ENCODE measurements at places on chromosomes 4 and X.
A peak's percentile ranks its signal among the peaks of the same experiment; 100 is the strongest.

GRCh38 chr4:88697141-88697540 is 488 bp downstream of the NAP1L5 start:
- no peak for DNase-seq

DNA sequence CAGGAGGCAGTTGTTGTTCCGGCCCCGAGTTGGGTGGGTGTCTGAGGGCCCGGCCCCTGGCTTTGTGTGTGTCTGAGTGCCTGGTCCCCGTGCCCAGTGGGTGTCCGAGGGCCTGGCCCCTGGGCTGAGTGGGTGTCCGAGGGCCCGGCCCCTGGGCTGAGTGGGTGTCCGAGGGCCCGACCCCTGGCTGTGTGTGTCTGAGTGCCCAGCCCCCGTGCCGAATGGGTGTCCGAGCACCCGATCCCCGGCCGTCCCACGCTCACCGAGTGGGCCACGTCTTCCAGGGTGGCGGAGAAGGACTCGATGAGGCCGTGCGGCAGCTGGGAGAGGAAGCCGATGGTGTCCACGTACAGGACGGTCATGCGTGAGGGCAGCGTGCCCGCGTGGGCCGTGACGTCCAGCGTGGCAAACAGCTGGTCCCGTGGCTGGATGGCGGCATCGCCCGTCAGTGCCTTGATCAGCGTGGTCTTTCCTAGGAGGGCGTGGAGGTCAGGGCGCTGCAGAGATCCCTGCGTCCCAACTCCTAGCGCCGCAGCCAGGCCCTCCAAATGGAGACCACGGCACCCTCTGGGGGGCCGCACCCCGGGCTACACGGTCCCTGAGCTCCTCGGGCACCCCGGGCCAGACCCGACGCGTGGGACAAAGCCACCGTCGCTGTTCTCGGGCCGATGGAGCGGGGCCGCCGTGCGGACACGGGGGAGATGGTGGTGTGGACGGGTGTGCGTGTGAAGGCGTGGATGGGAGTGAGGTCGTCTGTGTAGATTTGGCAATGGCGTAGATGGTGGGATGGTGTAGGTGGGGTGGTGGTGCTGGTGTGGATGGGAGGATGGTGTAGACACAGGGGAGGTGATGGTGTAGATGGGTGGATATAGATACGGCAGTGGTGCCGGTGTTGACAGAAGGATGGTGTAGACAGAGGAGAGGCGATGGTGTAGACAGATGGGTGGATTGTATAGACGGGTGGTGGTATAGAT is 7.2 kb downstream of the GTPBP6 start:
- DNase-seq, result no peak

DNA sequence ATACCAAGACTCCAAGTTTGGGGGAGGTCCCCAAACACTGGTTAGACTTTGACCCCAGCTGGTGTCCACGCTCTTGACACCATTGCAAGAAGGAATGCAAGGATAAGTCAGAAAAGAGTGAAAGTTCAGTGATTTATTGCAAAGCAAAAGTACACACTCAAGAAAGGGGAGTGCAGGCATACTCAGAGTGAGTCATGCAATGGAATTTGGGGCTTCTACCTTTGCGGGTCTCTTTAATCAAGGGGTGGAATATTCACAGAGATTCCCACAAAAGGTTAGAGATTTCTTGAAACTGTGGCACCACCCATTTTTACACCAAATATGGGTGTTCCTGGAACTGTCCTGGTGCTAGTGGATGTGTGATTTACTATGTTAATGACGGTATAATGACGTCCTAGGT is 5.2 kb upstream of the SMIM10L2A start:
- DNase-seq, result no peak

DNA sequence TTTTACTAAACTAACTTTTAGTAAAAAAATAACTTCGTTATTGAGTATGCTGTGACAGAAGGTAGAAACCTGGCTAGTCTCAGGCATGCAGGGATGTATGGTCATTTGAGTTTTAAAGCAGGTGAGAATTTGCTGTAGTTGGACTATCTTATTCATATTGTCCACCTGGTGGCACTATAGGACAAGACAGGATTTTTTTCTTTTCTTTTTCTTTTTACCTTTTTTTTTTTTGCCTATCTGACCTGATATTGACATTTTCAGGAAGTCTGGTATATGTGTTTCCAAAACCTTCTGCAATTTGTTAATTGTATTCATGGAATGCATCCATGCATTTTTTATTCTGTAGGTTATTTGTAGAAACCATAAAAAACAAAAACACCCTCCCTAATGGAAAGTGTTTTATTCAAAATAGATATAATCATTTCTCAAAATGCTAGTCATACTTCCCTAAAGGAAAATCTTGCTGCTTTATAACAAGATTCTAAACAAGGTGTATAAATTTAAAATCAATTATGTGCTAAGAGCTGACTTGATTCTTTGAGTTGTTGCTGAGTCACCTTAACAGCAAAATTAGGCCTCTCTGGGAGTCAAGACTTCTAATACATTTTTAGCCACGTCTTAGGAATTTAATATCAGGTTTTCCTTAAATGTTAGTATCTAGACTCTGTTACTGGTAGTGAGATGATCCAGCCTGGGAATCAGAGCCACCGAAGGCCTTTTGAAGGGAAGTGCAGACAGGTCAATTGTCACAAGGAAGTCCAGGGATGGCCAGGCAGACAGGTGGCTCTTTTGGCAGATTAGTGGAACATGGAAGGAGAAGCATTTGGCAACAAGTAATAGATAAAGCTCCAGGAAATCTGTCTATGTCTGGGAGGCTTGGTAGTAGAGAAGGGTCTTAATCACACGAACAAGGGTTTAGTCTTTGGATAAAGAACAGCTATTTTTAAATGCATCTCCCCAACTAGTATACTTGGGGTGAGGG is 201.3 kb upstream of the GNPDA2 start:
- no peak for DNase-seq

- no peak for DNase-seq
Observed at GRCh38 chrX:2434270-2435163, 66.3 kb downstream of the DHRSX start.

DNA sequence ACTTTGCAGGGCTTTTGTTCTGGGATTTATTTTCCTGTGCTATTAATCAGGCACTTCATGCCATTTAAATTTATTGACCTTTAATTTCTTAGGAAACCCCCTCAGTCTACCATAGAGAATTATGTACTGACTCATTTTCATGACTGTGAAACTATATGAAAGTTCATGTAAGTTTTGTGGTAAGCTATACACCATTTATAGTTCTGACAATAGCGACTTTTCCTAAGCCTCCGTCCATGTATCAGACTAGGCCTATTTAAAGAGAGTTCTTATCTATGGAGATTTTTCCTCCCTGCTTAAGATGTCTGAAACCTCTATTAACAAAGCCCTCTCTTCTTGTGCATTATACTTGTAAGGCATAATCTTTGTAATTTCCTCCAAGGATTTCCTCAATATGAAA is 111.6 kb downstream of the AFF2 start:
- DNase-seq, result no peak

DNA sequence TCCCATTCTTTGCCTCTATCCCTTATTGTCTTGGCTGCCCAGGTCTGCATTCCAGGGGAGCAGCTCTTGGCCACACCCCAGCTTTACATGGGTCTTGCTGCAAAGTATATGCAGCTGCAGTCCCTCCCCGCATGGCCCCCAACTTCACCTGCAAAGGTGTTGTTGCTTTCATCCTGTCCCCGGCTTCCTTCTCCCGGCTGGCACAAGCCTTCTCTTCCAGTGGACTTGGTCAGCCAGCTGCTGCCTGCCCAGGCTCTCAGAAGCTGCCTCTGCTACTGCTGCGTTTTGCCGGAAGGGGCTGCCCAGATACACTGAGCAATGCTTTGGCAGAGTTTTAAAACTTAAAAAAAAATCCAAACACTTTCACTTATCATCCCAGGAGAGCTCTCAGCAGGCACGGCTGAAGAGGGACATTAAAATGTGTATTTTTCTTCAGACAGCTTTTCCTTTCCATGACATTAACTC is 121.2 kb upstream of the PDLIM3 start:
- no peak for DNase-seq

DNA sequence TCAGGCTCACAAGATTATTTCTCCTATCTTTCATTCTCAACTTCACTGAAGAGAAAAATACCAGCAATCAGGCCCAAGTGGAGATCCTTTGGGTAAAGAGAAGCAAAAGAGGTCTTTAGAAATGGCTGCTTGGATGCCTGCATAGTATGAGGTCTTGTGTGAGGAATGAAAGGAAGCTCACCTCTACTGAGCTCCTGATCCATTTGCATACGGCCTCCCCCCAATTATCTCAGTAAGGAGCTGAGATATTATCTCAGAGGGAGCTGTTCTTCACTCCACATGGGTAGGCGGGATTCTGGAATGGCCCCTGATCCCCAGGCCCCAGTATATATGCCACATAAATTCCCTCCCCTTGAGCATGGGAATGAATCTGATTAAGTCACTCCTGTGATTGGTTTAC is 75.8 kb downstream of the EVC2 start:
- DNase-seq, result no peak

DNA sequence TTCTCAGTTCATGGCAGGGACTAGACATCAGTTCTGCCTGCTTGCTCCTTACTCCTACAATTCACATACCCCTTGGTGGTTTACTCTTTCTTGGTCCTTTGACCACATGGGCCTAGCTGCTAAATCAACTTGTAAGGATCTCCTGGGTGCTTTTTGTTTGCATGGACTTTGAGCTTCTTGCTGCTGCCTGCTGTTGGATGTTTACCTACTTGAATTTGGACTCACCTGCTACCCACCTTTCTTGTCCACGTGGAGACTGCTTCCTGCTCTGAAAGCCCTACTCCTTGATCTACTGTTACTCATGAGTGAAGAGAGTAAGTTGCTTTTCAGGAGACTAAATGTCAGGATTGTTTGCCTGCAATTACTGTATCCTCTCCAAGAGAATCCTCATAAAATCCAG is 15.2 kb upstream of the ARHGAP24 start:
- DNase-seq, result no peak

DNA sequence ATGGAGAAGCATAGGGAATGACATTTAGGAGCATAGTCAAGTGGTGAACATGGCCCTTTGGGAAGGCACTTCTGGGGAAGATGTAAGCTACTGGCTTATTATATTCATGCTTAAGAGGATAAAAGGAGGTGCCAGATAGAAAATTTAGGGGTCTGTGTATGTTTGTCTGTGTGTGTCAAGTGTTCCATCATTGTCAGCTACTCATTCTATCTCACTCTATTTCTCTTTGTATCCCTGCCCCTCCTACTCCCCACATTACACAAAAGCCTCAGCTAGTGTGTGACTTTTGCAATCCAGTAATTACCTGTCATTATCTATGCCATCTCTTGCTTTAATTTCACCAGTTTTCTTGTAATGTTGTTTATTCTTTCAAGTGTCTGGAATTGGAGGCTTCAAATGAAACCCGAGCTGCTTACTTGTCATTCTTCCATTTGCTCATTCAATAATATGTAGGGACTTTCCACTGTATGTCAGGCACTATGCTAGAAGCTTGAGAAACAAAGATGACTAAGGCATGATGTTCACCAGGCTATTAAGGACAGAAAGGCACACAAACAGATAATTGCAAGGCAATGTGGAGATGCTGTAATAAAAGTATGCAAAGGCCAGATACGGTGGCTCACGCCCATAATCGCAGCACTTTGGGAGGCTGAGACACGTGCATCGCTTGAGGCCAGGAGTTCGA is 229.8 kb upstream of the TEX13C start:
- no peak for DNase-seq

DNA sequence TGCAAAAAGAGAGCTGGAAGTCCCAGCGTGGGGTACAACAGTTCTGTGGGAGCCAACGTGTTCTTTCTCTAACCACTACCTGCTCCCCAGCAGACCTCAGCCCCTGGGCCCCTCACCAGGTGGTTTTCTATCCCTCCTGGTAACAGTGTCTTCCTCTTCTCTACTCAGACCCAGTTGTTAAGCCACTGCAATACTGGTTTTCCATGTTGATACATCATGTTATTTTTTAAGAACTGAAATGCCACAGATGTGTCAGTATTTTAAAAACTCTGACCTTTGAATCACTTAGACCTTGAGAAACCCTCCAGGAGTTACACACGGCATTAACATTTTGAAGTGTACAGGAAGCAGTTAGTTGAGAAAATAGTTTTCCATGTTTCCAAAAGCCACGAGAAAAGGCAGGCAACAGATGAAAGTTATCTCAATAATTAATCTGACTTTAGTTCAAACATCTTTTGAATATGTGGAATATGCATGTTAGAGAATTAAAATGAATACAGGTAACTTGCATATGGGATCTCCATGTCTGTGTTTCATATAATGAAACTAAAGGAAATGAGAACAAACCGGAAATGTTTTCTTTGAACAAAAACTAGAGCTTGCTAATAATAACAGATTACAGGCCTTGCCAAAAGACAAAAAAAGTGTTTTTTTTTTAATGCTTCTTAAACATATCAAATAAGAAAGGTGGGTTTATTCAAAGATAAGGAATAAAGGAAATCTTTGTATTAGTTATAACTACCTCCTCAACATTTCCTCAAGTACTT is 108.8 kb downstream of the ZNF827 start:
- DNase-seq, result peak; percentile 37

- DNase-seq, result no peak
Observed at GRCh38 chr4:103199009-103199408, 866 bp upstream of the CENPE start.

GRCh38 chrX:13293700-13294099 is 26.2 kb downstream of the ATXN3L start:
- DNase-seq, result no peak

DNA sequence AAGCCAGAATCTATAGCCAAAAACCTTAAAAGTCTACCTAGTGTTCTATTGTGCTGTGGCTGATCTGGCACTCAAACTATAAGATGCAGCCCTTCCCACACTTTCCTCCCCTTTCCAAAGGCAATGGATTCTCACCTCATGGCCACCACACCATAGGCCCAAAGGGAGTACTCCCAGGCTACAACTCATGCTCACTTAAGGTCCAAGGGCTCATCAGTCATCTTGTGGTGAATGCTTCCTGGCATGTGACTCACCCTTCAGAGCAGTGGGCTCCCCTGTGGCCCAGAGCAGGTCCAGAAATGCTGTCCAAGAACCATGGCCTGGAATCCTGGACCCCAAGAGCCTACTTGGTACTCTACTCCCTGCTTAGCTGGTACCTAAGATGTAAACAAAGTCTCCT is 181.0 kb downstream of the CHRDL1 start:
- DNase-seq, result no peak

GRCh38 chr4:108834835-108835384 is 72.1 kb upstream of the ETNPPL start:
- no peak for DNase-seq

GRCh38 chrX:79147477-79147876 is 3.0 kb downstream of the GPR174 start:
- no peak for DNase-seq

DNA sequence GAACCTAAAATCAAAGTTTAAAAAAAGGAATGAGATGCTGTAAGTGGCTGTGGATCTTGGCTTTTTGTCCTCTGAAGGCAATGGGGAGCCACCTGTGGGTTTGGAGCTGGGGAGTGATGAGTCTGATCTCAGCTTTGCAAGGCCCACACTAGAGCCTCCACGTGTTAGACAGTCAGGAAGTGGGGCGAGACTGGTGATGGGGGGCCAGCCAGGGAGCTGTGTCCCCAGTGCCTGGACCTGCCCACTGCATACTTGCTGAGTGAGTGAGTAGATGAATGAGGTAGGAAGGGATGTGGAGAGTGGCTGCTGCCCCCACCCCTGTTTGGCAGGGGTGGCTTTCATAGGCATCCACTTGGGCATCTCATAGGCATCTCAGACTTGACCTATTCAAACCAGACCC is 84.0 kb downstream of the NHSL2 start:
- no peak for DNase-seq

- no peak for DNase-seq
Observed at GRCh38 chrX:40727581-40728252, 7.6 kb downstream of the MED14 start.

- peak; percentile 80 for DNase-seq
Observed at GRCh38 chrX:10119399-10119990, 37.3 kb upstream of the CLCN4 start.
